GM12892 (cell line): ENCODE measurements at places on chromosomes 2 and 18.
A peak's percentile ranks its signal among the peaks of the same experiment; 100 is the strongest.

DNA sequence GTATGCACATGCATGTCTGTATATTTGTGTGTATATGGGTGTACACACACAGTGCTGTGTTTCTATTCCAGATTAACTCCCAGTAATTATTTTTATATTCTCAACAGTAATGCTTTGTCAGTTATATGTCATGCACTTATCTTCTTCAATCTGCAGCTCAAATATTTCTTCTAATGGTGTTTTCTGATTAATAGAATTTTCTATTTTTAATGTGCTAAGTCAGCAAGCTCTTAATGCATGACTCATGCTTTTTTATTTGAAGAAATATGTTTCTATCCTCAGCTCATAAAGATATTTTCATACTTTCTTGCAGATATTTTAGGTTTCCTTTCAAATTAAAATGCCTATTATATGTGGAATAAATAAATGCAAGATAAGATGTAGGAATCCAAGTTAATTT, 59.7 kb upstream of the TMEM18 start:
- no peak for DNase-seq

GRCh38 chr2:68726608-68727367, 7.8 kb upstream of the ARHGAP25 start:
- DNase-seq, result peak; percentile 50

DNA sequence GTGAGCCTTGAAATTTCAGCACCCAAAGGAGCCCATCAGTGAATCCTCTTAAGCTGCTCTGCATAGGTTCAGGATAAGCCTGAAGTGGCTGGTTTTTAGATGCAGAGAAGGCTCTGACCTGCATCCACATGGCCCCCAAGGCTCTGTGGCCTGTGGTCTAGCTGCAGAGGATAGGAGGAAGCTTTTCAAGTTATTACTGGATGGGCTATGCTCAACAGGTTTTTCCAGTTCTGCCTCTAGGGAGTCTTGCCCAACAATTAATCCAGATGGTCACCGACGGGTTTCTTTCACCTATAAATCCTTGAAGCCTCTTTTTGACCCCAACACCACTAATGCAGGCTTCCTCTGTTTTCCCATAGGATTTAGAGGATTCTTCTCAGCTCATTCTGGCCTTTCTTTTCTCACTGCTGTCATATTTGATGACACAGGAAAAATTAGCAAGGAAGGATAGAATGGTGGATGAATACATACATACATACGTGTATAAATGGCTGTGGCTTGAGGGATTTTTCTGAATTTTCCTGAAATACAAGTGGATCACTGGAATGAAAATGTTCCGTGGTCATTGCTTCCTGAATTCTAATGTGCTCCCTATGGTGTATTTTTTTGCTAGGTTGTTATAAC, 52.2 kb upstream of the BCL2L11 start:
- DNase-seq, result no peak

GRCh38 chr2:200054681-200055468, 99.5 kb downstream of the MAIP1 start:
- no peak for DNase-seq

GRCh38 chr2:132538331-132538855, 121.8 kb downstream of the GPR39 start:
- DNase-seq, result no peak

DNA sequence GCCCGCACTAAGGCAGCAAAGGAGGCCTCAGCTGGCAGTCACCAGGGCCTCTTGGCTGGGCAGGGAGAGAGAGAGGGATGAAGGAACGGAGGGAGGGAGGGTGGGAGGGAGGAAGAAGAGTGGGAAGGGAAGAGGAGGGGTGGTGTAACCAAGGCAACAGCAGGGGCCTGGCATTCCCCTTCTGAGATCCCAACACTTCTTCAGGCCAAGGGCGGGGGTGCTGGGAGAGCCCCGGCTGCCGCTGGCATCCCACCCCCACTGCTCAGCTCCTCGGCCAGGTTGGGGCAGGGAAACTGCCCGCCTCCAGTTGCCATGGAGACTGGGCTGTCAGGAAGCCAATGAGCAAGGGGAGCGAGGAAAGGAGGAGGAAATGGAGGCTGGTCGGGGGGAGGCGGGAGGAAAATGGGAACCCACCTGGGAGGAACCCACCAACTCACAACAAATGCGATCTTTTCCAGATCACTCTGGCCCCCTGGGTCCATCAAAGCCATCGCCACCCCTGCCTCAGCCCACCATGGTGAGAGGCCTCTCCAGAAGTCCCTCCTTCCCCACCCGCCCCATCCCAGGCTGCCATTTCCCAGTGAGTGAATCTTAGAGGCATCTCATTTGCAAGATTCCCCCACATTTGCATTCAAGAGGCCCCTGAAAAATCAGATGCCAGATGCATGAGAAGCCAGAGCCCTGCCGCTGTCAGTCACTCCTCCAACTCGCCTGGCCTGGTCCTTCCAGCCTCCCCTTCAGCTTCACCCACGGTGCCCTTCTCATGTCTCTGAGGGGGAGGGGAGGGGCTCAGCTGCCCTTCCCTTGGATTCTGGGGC, 12.4 kb downstream of the SH2D6 start:
- no peak for DNase-seq

DNA sequence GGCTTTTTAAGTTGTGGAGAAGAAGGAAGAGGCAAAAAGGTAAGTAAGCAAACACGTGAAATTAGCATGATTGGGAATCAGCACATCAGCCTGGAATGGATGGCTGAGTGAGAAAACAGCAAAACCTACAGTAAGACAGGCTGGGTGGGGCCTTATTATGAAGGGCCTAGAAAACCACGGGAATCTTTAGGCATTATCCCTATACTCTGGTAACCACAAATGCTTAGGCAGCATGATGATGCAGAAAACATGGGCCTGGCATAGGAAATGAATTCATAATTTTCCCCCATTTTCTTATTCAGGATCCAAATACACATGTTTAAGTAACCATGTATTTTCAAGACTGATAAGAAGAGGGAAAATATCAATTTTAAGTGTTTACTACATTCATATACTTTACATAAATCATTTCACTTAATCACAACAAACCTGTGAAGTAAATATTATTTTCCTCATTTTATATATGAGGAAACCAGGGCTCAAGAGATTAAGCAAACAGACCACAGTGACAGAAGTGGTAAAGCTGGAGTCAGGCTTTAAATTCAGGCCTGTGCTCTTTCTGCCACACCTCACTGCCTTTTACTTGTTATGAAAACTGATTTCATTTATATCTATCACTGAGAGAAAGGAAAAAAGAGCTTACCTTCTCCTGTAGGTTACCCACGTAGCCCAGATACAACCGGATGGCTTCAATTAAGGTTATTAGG, 4.0 kb downstream of the TMEM17 start:
- DNase-seq, result no peak

DNA sequence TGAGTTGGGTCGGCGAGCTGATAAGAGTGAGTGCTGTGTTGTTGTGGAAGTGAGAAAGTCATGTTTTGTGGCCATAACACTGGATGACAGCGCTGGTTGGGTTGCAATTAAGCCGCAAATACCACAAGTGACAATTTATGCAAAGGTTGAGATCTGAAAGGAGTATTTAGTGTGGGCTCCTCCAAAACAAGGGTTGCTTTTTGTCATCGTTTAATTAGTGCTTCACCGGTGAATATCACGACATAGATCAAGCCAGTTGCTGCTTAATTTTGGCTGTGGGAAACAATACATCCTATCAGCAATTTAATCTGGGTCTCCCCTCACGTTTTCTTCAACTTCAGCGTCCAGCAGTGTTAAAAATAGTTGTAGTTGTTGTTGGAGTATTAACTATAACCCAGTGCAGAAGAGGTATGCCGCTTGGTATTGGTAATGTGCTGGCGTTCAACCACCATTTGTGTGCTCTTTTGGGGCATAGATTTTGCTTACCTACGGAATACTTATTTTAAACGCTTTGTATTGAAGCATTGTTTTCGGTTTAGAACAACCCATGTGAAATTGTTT, 662 bp downstream of the ACVR2A start:
- DNase-seq, result no peak

GRCh38 chr2:10909050-10909995, 2.4 kb upstream of the KCNF1 start:
- DNase-seq, result no peak

DNA sequence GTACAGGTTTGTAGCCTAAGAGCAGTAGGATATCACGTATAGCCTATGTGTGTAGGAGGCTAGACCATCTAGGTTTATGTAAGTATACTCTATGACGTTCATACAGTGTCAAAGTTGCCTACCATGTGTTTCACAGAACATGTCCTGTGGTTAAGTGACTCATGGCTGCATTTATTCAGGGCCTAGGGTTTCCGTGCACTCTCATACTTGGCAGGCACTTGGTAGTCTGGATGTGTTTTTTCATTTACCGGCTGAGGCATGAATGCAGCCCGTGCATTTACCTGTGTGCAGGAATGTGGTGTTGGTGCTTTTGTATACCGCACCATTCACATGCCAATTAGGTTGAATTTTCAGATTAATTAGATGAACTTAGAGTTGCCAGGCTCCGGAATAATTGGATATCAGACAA, 43.4 kb downstream of the MYL12B start:
- no peak for DNase-seq

DNA sequence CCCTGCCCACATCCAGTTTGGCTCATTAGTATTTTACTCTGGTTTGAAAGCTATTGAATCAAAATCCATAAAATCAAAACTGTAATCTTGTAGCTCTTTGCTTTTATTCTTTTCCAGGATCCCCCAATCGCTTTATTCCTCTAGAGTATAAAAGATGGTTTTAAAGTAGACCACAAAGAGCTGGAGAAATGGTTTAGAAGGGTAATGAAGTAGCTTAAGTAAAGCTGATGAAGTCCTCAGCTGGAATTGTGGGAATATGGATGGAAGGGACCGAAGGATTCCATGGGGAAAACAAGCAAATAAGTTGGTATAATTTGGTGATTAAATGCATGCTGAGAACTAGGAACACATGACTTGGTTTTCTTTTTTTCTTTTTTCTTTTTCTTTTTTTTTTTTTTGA, 12.3 kb downstream of the ARHGAP28 start:
- DNase-seq, result no peak

GRCh38 chr18:35573531-35573930, 8.0 kb upstream of the GALNT1 start:
- no peak for DNase-seq

- no peak for DNase-seq
Measured at GRCh38 chr2:54074606-54075341, 40.6 kb upstream of the ACYP2 start.

- no peak for DNase-seq
Measured at GRCh38 chr2:112588611-112589045, 4.2 kb downstream of the CHCHD5 start.

DNA sequence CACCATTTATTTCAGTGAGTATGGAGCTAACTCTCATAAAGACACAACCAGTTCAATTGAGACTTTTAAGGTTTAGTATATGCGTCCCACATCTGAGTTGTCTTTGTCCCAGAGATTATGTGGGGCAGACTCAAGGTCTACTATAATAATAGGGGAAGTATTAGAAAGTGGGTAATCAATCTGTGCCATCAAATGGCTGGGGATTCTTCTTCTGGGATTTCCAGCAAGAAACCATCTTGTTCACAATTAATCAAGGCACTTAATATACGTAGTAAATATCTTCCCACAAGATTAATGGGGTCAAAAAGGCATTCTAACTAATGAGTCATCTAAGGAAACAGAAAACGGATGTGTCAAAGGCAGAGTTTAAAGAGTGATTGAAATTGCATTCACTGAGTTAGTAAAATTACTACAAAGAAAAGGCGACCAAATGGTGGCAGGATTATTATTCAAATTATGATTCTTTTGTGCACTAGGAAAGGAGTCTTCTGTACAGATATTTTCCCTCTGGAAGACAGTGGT, 179.8 kb upstream of the REG3G start:
- DNase-seq, result no peak

DNA sequence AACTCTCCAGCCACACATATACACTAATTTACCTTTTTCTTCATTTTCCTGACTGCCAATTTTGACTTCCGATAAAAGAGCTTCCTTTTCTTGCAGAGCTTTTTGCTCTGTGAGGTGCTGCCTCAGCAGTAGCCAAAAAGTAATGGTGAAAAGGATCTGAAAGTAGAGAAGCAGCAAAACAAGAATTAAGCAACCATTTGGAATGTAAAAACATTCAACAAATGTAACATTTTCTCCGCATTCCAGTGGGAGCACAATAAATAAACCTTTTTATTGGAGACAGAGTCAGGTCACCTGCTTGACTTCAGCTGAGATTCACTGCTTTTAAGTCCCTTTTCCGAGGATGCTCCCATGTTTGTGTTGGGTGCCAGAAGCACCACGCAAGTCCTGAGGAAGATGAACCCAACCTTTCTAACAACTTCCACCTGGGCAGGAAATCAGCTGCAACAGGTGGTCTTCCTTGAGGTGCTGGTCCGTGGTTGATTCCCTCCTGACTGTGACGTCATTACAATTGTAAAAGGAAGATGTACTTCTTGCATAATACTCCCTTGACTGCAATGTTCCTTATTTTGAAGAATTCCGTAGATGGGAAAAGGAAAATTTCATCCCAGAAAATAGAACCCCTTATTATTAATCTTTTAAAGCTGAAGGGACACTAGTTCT, 265.5 kb downstream of the NAPG start:
- DNase-seq, result no peak

- no peak for DNase-seq
Measured at GRCh38 chr18:75785206-75785605, 357.7 kb upstream of the SMIM21 start.

DNA sequence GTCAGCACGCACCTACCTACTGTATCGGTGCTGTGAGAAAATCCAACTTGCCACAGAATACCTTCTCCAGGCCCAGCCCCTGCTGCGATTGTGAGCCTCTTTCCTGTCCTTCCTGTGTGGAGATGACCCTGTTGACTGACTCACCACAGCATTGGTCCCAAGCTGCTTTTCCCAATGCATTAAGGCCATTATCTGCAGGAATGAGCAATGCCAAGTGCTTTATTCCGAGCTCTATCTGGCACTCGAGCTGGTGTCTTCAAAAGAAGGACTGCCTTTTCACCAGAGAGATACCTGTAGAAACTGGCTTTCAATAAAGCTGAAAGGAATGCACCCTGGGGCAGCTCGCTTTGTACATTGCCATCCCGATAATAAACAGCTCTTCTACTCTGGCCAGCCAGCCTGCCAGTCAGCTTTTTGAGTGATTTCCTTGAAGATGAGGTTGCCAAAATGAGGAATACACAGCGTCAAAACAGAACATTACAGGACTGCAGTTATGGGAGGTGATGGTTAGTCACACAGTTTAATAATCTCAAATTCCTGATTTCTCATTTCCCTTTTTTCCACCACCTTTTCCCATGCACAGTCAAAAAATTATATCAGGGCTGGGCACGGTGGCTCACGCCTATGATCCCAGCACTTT, 8.3 kb upstream of the RNF103 start:
- DNase-seq, result no peak

DNA sequence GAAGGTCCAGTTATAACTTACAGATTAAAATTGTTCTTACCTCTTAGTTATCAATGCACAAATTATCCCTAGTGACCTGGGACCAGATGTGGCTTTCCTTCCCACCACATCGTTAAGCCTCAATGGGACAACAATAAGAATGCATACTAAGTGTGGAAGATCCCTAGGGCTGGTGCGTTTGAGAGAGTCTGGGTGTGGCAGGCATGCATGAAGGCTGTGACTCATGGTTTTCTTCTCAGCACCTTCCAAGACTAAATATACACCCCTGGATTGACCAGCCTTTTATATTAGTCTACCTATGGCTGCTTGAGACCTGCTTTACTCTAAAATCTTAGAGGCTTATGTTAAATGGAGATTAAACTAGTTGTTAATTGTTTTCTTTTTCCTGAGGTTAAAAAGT, 261.7 kb upstream of the SLC14A2 start:
- no peak for DNase-seq
